ENCODE measurements at places on chromosomes 5 and 9. TPM values are rescaled to one million over a fixed set of nuclear protein-coding genes. Genes with fewer than 3 reads are reported as not detected.

Gene PRSS3
- total RNA-seq: 1.4 TPM

Gene CCL28
- total RNA-seq: 2.2 TPM

Gene SLC34A1
- not detected for total RNA-seq

- no peaks in the 10 kb centered on the region for H3K27me3 ChIP-seq
- H3K4me3 ChIP-seq: no peak overlapping the region
- peaks cover 11% of the 10 kb centered on the region for H3K4me1 ChIP-seq
- H3K36me3 ChIP-seq: no peaks in the 10 kb centered on the region
These were observed 42.8 kb upstream of the EGFL7 start for GRCh38 chr9:136619742-136620440.

- DNase-seq: no peak
- H3K4me1 ChIP-seq: no peaks in the 10 kb centered on the region
- peaks cover 18% of the 10 kb centered on the region for H3K27me3 ChIP-seq
- H3K4me3 ChIP-seq: no peak overlapping the region
- H3K27ac ChIP-seq: no peak overlapping the region
These were observed 56.0 kb downstream of the ROR2 start for GRCh38 chr9:91894023-91894422.

DNA sequence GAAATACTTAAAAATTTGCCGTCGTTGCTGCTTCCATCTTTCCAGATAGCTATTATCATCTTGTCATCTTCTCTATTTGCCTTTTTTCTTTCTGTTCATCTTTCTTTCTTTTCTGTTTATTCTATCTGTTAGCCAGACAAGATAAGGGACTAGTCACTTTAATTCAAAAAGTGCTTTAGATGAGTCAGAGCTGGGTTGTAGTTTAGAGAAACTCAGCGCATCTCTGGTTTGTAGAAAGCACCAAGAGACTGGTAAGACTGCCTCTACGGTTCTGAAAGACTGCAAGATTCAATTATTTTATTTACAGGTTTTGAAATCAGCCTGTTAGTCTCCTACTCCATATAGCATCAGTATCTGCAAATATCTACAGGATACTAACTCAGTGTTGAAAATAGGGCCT, 562.8 kb upstream of the RIOK2 start:
- H3K4me3 ChIP-seq: no peak overlapping the region
- no peaks in the 10 kb centered on the region for H3K27me3 ChIP-seq
- DNase-seq: no peak
- H3K4me1 ChIP-seq: peaks cover 6% of the 10 kb centered on the region
- no peak overlapping the region for H3K27ac ChIP-seq

Data from MCF 10A (cell line).